ACHN (cell line): ENCODE measurements at places on chromosomes 4 and X.

- no peak for DNase-seq
These were observed 147.3 kb downstream of the TBL1X start for GRCh38 chrX:9612146-9612505.

DNA sequence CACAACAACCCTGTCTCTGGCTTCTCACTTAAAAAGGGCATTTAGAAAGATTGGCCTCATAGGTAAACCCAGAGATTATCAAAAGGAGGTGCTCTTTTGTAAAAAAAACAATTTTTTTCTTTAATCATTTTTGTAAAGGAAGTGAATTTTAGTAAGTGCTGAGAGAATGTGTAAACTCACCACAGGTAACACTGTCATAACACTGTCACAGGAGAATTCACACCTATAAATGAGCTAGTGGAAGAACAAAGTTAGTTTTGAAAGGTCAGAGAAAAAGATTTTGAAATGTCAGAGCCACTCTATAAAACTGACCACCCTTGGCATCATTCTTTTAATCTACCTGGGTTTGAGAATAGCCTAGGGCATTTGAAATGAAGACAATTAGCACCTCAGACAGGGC, 3.3 kb upstream of the SH2D1A start:
- DNase-seq: no peak

DNA sequence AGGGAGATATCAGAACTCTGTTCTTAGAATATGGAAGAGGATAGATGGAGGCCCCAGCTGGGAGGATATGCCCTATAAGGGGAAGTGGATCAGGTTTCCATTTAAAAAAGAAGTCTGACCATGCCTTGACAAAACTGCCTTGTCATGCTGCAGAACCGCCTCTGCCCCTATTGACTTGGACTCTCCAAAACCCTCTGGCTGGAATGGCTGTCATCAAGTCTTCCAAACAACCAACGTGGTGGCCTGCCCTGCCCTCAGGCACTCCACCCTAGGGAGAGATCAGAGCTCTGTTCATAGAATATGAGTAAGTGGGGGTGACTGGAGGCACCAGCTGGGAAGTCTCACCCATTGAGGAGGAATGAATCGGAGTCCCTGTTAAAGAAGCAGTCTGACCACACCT, 114.9 kb downstream of the VSIG4 start:
- DNase-seq: no peak

- DNase-seq: no peak
These were observed 735 bp upstream of the GABRE start for GRCh38 chrX:151975228-151975593.

GRCh38 chr4:3781193-3781886, 15.2 kb downstream of the ADRA2C start:
- DNase-seq: no peak

GRCh38 chr4:57553728-57554127, 443.5 kb upstream of the IGFBP7 start:
- DNase-seq: no peak

DNA sequence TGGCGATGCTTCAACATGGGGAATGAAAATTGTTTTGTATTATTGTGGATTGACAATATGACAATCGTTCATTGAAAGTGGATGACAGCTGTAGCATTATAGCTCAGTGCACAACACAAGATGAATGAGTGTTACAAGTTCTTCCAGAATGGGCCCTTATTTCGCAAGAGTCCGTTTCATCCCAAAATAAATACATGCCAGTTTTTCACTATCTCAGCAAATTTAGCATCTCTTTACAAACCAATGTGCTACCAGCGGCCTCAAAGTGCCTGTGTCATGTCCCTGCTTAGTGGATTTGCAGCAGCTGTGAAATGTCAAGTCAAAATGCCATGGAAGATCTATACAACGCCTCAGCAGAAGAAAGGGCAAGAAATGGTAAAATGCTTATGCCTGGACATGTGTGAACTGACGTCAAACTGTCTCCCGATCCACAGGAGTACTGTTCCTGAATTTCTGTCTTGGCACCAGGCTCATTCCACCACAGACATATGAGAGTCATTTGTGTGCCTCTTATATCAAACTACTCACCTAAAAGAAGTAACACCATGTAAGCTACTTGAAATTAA, 109.6 kb downstream of the MAML3 start:
- DNase-seq: no peak

DNA sequence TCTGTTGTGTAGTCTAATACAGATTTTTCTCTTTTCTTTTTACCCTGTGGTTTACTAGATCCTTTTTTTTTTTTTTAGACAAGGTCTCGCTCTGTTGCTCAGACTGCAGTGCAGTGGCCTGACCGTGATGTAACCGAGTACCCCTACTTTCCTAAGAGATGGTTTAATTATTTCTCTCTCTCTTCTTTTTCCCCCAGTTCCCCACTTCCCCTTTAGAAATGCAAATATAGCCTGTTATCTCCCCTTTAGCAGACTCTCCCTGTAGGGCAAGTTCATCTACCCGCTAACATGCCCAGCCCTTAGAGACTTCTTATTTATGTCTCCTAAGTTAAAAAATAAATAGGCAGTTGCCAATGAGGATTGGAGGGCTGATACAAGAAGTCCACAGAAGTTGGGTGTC, 4.5 kb downstream of the SNX25 start:
- no peak for DNase-seq

DNA sequence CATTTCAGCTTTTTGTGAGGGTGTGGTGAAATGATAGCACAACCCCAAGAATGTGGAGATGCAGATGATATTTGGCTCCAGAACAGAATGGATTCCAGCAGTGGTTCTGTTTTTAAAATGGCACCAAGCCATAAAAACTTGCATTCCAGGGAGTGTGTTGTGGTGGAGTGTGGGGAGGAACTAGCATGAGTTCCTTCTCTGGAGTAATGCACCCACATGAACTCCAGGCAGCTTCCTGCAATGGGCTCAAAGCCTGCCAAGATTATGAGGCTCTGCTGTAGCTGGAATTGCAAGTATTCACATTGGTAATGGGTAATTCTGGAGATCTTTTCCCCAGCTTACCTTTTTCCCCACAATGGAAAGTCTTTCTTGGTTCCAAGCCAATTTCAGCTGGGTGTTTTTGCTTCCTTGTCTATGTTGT, 161.4 kb downstream of the RAB28 start:
- no peak for DNase-seq

- no peak for DNase-seq
These were observed 20.7 kb downstream of the STX18 start for GRCh38 chr4:4521136-4521535.

GRCh38 chrX:23292988-23293651, 41.5 kb upstream of the PTCHD1 start:
- DNase-seq: peak; percentile 85

DNA sequence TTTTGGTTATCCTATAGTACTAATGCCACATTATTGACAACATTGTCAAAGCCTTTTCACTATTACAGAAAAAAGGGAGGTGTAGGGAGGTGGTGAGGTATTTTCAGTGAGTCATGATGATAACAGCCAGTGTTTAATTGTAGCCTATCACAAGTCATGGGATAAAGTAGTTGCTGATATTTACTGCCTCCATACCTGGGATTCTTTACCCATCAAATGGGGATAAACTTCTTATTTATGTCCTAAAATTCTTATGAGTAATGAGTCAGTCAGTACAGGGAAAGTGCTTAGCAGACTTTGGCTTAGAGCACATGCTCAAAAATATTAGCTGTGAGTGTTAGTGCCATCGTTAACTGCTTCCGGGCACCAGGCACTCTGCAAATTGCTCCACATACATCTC, 25.7 kb downstream of the ADGRG2 start:
- DNase-seq: no peak
